Spleen (tissue), 13 donors: ENCODE measurements at places on chromosomes 6 and 20. TPM values are rescaled to one million over a fixed set of nuclear protein-coding genes. Genes with fewer than 3 reads are reported as not detected.

The LY6G6D gene
- total RNA-seq = not detected

The SLC13A3 gene
- 1.4 TPM for total RNA-seq

The ARFGEF3 gene
- 2.1 TPM for total RNA-seq

The OOEP gene
- total RNA-seq = not detected

The HDGFL1 gene
- total RNA-seq = not detected

The COL9A1 gene
- total RNA-seq = not detected

The TRIM31 gene
- not detected for total RNA-seq
